Right renal cortex interstitium (tissue), 3 donors: ENCODE measurements at places on chromosomes 12 and 14.

DNA sequence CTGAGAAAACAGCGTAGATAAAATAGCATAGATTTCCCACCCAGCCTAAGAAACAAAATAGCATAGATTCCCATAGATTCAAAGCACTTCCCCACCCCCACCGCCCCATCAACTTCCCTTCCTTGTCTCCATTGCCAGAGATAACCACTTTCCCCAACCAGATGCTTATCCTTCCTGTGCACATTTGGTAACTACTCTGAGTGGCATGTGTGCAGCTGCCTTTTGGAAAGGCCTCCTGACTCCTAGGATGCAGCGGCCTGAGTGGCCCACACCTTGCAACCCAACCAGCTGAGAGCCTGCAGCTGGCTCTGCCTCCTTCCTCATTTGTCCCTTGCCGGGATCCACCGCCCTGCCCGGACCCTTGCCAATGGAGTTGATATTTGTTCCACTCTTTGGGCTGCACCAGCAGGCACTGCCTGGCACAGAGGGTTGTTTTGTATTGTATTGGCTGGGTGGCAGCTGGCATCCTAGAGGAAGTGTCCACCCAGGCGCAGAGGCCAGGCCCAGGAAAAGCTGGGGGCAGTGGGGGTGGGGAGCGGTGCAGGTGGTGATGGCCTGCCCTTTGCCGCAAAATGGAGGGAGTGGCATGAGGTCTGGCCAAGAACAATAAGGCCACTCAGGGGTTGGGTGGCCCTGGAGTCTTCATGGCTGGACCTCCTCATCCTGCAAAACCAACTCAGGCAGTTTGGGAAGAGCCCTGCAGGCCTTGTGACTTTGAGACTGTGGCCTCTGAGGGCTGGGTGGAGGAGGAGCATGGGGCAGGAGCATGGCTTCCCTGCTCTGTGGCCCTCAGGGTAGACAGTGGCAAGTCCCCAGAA, 4.9 kb downstream of the SLC48A1 start:
- no peak for DNase-seq

GRCh38 chr14:68181519-68182326, 362.1 kb downstream of the RAD51B start:
- DNase-seq: no peak

GRCh38 chr12:105427883-105428282, 97.4 kb downstream of the C12orf75 start:
- no peak for DNase-seq

DNA sequence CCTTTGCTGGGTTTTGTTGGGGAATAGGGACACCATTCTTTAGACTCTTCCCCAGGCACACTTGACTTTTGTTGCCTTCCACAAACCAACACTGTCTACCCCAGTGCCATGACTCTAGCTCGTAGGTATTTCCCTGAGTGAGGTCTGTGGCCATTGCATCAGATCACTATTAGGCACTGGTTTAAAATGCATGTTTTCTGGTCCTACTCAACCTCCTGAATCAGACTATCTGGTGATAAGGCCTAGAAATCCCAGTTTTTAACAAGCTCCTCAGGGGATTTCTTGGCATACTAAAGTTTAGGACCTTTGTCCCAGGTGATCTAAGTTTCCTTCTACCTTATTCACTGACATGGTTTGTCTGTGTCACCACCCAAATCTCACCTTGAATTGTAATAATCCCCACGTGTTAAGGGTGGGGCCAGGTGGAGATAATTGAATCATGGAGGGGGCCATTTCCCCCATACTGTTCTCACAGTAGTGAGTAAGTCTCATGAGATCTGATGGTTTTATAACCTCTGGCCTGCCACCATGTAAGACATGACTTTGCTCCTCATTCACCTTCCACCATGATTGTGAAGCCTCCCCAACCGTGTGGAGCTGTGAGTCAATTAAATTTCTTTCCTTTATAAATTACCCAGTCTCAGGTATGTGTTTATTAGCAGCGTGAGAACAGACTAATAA, 87.8 kb upstream of the PSMC1 start:
- DNase-seq: no peak

- DNase-seq: no peak
Measured at GRCh38 chr14:85728476-85729065, 198.6 kb downstream of the FLRT2 start.

- no peak for DNase-seq
Measured at GRCh38 chr14:52010173-52010693, 20.9 kb downstream of the RTRAF start.

DNA sequence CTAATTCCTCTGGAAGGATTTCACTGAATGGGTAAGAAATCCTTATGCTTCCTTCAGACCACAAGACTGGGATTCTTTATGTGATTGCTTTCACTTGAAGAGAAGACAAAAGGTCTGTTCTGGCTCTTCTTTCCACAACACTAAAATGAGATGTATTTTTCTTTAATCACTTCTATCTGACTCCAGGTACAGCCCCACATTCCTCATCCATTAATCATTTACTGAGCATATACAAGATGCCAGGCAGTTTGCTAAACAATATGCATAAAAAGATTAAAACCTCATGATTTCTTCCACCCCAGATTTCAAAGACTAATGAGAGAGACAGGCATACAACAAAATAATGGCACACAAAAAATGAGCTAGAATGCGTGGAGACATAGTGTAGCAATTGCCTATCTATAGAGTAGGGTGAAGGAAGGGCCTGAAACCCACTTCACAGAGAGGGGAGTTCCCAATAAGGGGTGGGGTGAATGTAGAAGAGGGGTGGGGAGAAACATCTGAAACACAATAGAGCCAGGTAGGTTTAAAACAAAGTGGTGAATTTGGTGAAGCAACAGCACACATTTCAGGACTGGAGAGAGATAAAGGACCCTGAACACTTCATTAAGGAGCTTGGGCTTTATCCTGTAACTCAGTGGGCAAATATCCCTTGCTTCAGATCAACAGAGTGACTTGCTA, 65.1 kb upstream of the PRB2 start:
- no peak for DNase-seq

DNA sequence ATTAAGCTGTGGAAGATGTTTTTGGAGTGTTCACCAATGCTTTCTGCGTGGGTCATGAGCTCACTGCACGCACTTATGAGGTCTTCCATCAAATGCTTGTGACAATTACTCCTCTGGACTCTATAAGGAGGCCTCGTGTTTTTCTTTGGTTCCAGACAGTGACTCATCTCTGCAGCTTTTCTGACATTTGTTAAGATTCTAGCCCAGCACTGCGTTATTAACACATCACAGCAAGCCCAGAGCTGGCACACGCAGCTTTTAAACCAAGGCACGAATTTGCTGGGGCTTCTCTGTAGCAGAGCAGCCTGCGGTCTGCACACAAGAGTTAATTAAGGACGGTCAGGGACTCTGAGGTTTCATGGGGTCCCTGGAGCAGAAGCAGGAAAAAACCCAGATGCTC, 16.9 kb downstream of the MEG3 start:
- DNase-seq: no peak
